ENCODE measurements at places on chromosomes 7 and 10.

- no peak for DNase-seq
Measured at GRCh38 chr7:17307000-17307399, 8.5 kb downstream of the AHR start.

- DNase-seq: no peak
Measured at GRCh38 chr10:113753020-113753692, 1.7 kb downstream of the PLEKHS1 start.

GRCh38 chr7:24668927-24669635 lies 88.2 kb downstream of the GSDME start:
- no peak for DNase-seq

DNA sequence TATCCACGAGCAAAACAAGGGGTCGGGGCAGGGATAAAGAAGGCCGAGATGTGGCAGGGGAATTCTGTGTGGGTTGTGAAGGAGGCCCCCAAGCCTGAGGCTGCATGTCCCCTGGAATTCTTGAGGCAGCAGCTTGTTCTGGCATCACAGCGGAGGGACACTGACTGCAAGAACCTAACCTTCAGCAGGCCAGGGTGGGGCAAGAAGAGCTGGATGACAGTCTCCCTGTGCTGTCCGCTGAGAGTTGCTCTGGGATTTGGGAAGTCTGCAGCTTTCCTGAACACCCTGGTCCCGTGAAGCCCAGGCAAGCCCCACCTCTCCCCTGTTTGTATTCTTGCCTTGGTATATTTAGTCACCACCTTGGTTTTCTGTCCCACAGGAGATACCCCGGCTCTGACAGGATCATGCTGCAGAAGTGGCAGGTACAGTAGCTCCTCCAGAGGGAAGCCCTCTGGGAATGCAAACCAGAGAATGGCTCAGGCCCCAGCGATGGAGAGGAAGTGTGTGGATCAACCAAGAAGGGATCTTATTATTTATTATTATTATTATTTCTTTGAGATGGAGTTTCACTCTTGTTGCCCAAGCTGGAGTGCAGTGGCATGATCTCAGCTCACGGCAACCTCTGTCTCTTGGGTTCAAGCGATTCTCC lies 1.9 kb upstream of the LRRC18 start:
- no peak for DNase-seq

GRCh38 chr10:61869774-61870525 lies 31.5 kb upstream of the ARID5B start:
- no peak for DNase-seq

DNA sequence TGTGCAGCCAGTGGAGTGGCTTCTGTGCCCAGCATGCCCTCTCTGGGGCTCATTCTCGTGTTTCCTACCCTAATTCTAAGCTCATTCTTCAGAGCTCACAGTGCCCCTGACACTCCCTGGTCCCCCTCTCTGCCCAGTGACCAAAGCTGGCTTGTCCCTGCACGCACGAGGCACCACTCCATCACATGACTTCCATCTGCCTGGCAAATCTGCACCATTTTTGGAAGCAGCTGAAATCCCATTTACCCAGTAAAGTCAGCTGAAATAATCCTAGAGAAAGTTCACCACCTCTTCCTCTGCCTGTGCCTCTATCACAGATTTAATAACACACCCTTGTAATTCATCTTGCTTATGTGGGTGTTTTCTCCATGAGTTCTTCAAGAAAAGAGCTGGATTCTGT lies 616.9 kb downstream of the PTPRN2 start:
- DNase-seq: no peak

DNA sequence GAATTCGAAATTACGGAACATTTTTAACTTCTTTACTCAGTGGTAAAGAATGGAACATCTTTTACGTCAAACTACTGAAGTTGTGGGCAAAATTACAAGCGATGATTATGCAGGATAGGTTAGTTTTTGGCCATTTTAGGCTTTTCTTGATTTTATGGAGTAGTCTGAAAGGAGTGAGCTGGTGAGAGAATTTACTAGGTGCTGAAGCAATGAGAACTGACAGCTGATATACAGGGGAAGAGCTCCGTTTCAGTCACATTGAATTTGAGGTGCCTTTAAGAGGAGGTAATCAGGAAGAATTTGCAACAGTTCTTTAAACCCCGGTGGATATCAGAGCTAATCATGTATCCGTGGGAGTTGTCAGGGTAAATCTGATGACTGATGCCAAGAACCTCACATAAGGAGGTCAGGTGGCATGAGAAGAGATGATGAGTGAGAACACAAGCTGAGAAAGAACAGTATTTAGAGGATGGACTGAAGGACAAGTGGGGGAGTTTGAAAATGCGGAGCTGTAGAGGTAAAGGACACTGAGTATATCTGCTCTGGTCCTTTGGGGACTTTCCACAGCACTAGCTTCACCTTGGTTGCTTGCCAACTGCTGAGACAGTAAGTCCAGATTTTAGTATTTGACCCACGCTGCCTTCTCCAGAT lies 104.3 kb downstream of the AHR start:
- no peak for DNase-seq

DNA sequence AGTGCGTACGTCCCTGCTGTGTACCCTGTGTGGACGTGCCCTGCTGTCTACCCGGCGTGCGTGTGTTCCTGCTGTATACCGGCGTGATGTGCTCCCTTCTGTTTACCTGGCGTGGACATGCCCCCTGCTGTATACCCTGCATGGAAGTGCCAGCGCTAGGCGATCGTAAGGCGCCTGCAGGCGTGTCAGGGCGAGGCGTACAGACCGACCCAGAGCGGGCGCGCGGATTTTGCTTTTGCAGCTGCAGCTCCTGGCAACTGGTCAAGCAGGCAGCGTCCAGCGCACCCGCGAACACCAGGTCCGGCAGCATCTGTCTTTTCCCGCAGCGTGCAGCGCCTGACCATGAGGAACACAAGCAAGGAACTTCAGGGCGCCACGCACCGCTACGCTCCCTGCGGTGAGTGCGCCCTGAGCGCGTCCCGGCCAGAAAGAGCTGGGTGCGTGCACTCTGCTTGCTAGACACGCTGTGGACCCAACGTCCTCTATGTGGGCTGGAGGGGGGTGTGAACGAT lies 680 bp downstream of the C7orf57 start:
- no peak for DNase-seq

GRCh38 chr10:6665847-6666246 lies 85.8 kb upstream of the PRKCQ start:
- DNase-seq: no peak

GRCh38 chr10:113880236-113880635 lies 25.8 kb downstream of the NHLRC2 start:
- DNase-seq: no peak

GRCh38 chr7:95684037-95684436 lies 87.7 kb upstream of the PDK4 start:
- no peak for DNase-seq

- DNase-seq: no peak
Measured at GRCh38 chr10:79284158-79284871, 63.0 kb upstream of the PPIF start.

- no peak for DNase-seq
Measured at GRCh38 chr10:15754937-15755336, 35.2 kb upstream of the ITGA8 start.

- DNase-seq: no peak
Measured at GRCh38 chr7:8129318-8129659, 132.7 kb downstream of the ICA1 start.
